Neuronal stem cell (in vitro differentiated cells): ENCODE measurements at places on chromosomes 6 and 20.

- no peak for DNase-seq
These were observed 76.1 kb downstream of the PAX1 start for GRCh38 chr20:21781446-21782075.

GRCh38 chr6:133891927-133892812 is 3.3 kb downstream of the TCF21 start:
- DNase-seq: no peak

- DNase-seq: no peak
These were observed 406.3 kb upstream of the RGS17 start for GRCh38 chr6:153537422-153537821.

GRCh38 chr6:84228198-84228543 is 728 bp upstream of the CEP162 start:
- DNase-seq: no peak

- DNase-seq: no peak
These were observed 16.9 kb upstream of the SLC16A10 start for GRCh38 chr6:111070105-111071005.

- no peak for DNase-seq
These were observed 142.3 kb downstream of the LY86 start for GRCh38 chr6:6730831-6731230.

- peak; percentile 73 for DNase-seq
These were observed 66.7 kb upstream of the TIAM2 start for GRCh38 chr6:154928325-154928922.

DNA sequence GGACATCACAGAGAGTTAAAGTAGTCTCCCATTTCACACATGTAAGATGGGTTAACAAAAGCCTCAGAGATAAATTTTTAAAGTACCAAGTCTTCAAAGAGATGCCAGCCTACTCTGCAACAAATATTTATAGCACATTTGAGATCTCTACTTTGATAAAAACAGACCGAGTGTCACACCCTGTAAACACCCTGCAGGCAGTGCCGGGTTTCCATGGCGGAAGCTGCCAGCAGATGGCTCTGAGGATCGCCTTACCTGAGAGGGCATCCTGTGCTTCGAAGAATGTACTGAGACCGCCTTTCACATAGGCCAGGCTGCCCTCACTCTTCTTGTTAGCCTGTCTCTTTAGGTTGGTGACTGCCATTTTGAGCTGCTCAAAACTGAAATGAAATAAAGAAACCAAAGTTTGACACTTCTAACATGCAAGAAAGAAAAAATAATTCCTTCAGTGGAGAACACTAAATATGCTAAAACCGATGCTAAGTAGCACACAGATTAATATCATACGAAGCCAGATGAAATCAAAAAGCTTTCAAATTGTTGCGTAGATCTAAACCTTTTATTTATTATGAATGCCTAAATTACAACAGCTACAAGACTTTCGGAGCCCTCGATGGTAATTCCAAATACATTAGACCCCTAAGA is 39.3 kb downstream of the HUS1B start:
- DNase-seq: no peak

- DNase-seq: peak; percentile 55
These were observed 117.5 kb downstream of the SOX4 start for GRCh38 chr6:21710908-21711627.

GRCh38 chr20:25402583-25402982 is 4.9 kb upstream of the GINS1 start:
- no peak for DNase-seq

DNA sequence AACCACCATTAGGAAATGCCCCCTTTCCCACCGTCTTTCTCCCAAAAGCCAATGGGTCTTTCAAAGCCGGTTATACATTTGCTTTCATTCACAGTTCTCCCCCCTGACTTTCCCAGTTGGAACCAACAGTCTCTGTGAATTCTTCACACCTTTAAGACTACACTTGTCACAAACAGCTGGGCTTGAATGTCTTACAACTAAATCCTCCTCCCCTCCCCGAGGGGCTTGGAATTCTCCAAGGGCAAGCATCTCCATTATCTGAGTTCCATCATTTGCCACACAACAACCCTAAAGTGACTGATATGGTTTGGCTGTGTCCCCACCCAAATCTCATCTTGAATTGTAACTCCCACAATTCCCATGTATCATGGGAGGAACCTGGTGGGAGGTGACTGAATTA is 12.9 kb downstream of the ZFP64 start:
- DNase-seq: no peak

DNA sequence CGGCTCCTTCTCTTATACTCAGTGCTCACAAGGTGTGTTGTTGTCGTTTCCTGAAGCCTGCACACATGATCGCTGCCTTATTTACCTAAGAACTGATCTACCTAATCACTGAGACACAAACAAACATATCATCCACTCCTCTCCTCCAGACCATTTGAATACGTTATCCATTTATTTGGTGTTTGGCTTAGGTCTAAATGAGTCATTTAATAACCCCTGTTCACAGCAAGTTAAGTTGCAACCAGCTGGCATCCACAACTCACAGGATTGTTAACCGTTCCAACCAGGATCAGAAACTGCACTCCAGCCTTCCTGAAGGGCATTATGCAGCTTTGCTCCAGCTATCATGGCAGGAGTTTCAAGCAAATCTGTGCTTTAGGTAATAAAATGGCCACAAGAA is 511.1 kb upstream of the MAP3K7 start:
- no peak for DNase-seq

DNA sequence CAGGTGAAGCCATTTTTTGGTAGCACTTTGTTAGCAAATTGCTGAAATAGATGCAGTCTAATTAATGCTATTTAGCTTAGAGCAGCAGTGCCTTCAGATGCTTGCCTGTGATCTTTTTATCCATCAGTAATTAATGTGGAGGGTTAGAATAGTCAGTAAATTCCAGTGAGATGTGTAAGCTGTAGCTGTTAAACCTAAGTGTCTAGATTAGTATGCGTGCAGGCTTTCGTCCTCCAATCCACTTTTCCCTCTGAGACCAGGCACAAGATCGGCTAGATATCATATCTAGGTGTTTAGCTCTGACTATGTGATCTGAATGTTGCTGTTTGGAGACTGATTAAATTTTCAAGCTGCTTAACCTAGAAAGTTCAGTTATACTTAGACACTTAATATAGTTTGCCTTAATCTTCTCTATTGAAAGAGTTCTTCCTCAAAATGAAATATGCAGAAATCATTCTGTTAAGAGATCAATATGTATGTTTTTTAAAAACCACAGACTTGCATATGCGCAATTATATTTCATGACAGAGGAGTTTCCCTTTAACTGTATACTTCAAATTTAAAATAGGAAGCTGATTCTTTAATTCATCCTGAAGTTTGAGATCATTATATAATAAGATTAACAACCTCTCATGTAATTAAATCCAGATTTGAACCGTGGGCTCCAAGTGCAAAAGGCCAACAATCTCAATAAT is 41.2 kb downstream of the XRN2 start:
- no peak for DNase-seq

DNA sequence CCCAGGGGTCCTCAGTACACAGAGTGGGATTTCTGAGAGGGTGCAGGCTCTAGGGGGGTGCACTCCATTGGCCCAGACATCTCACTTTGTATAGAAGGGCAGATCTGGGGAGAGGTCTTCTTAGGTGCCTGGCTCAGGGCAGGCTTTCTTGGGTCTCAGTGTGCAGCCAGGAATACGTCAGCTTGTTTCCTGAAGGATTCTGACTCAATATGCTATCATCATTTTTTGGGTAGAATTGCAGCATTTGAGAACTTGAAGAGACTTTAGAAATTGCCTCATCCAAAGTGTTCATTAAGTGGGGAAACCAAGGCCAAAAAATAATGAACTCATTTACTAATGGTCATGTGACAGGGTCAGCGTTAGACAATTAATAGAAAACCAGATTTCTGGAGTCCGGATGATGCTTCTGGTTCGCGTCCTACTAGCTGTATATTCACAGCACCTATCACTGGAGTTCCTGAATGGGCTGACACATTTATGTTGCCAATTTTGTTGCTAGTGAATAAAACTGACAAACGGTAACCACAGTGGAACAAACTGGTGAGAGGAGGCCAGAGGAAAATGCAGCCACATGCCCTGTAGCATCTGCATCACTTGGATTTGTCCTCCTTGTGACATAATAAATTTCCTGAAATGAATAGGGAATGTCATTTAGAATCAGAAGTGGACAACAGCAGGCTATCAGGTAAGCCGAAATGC is 238.9 kb downstream of the TBC1D7 start:
- DNase-seq: no peak

GRCh38 chr6:86154852-86155251 is 512.2 kb upstream of the SYNCRIP start:
- no peak for DNase-seq
